ENCODE measurements at places on chromosomes 6 and 20.

- no peak for DNase-seq
Measured at GRCh38 chr20:36835025-36835424, 40.9 kb upstream of the TLDC2 start.

DNA sequence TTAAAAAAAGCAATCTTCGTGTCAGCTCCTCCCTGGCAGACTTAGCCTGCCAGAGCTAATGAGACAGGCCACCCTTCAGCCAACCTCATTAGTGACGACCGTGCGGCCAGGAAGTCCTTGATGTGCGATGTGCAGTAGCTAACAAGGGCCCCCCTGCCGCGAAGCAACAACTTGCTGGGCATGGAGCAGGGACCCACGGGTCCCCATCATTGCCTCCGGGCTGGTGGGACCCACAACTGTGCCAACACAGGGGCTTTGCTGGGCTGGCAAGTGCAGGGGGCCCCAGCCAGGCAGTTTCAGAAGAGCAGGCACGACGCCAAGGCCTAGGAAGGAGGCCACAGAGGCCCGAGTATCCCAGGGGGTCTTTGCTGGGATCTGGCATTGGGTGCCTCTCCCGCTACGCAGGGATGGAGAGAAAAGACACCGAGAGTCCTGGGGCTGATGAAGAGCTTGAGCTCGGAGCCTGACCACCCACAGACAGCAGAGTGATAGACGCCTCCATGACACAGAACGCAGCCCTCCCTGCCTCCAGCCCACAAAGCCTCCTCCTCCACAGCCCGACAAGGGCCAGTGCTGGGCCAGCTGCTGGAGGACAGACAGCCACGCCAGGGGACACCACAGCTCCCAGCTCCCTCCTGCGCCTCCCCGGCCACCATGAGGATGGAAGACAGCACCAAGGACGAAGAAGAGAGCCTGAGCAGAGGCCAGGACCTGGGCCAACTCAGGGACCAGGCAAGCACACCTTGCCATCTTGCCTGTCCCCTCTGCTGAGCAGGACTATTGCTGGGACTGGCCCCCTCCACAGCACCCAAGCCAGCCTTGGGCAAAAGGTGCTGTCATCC lies 96.6 kb downstream of the YTHDF1 start:
- no peak for DNase-seq

GRCh38 chr20:13212750-13213149 lies 8.3 kb upstream of the ISM1 start:
- DNase-seq: no peak

DNA sequence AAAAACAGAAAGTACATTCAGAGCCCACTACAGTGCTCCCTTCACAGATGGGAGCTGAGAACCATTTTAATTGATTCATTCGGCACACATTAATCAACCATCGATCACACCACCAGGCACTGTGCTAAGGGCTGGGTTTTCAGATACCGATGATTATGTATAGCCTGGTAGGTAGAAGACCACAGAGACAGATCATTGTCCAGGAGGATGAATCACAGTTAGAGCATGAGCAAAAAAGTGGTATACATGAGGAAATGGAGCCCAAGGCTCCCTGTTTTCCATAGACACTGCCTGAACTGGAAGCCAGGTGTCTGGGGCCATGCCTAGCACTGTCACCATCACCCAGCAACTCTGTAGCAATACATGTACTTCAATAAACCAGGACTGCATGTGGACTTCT lies 9.0 kb upstream of the PRDM1 start:
- DNase-seq: no peak

DNA sequence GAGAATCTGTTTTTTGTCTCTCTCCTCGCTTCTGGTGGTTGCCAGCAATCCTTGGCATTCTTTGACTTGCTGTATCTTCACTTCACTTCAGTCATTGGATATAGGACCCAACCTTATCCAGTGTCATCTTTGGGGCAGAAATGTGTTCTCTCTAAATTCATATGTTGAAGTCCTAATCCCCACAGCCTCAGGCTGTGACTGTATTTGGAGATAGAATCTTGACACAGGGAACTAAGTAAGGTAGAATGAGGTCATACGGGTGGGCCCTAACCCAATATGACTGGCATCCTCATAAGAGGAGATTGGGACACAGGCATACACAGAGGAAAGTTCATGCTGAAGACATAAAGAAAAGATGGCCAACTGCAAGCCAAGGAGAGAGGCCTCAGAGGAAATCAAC lies 51.9 kb upstream of the TPD52L1 start:
- no peak for DNase-seq

- no peak for DNase-seq
Measured at GRCh38 chr20:25196786-25197120, 1.2 kb downstream of the ENTPD6 start.

DNA sequence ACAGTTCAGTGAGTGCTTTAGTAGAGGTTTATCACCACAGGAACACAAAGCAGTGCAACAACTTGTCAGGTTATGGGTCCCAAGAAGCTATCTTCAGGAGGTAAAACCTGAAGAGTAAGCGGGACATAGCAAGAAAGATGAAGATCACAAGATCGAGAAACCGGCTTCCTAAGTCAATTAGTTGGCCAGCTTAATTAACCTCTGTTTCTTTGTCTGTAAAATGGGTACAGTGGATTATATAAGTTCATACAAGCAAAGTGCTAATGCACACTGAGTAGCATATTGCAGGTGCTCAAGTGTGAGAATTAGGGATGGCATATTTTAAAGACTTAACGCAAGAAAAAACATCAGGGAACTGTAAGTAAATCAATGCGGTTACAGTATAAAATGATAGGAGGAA lies 12.5 kb downstream of the FBXO30 start:
- no peak for DNase-seq

DNA sequence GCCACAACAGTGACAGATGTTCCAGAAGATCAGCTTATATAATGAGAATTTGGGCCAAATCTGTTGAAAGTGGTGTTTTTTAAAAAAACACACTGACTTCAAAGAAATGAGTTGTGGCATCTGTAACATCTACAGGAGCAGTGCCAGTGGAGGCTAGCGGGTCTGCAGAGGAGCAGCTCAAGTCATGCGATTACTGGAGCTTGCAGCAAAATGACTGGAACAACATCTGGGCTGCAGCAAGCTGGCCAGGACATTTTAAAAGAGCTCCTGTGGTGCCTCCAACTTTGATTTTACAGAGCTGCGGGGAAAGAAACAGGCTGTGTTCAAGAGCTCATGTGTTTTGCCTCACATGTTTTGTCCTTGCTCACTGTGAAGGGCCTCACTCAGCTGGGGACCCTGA lies 57.2 kb downstream of the TBX18 start:
- no peak for DNase-seq

GRCh38 chr20:40287683-40288082 lies 401.4 kb downstream of the MAFB start:
- DNase-seq: no peak

DNA sequence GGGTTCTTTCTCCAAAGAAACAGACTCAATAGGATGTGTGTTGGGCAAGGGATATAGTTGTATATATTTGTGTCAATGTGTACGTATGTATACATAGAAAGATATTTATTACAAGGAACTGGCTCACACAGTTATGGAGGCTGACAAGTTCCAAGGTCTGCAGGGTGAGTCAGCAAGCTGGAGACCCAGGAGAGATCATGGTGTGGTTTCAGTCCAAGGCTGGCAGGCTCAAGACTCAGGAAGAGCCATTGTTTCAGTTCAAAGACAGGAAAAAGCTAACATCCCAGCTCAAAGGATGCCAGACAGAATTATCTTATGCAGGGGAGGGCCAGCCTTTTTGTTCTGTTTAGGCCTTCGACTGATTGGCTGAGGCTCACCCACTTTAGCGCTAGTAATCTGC lies 89.9 kb upstream of the RALGAPA2 start:
- DNase-seq: no peak

- DNase-seq: no peak
Measured at GRCh38 chr20:10769700-10770099, 95.9 kb upstream of the JAG1 start.
